Stimulated activated naive CD4-positive, alpha-beta T cell treated with Interleukin-2 at 50 U/mL for 16 hours (primary cell): ENCODE measurements at places on chromosomes 11 and 22.
A peak's percentile ranks its signal among the peaks of the same experiment; 100 is the strongest.

GRCh38 chr11:36818410-36818809 is 220.4 kb upstream of the RAG2 start:
- DNase-seq, result no peak

GRCh38 chr11:113389272-113389671 is 1.7 kb downstream of the ANKK1 start:
- no peak for DNase-seq

DNA sequence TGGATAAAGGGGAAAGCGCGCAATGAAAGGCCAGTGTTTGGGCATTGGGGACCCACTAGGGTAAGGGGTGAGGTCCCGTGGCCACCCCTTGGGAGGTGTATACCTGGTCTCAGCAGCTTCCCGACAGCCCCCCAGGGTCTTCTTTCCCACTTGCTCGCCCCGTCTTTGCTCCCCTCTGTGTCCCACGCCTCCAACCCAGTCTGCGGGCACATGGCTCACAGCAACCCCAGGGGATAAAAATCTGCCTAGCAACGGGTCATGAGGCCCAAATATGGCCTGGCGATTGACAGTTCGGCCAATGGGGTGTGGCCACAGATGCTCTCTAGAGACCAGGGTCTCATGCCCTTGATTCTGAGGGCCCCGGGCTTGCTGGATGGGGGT is 41.6 kb downstream of the AHNAK start:
- no peak for DNase-seq

GRCh38 chr11:61976420-61976800 is 9.0 kb upstream of the FTH1 start:
- DNase-seq, result no peak

DNA sequence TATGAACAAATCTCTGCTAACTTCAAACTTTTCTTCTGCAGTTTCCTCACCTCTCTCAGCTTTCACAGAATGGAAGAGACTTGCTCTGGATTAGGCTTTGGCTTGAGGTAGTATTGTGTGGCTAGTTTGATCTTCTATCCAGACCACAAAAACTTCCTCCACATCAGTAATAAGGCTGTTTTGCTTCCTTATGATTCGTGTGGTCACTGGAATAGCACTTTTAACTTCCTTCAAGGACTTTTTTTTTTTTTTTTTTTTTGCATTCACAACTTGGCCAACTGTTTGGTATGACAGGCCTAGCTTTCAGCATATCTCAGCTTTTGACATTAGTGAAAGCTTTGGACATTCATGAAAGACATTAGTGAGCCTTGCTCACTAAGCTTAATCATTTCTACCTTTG is 47.5 kb upstream of the LRRC55 start:
- no peak for DNase-seq

DNA sequence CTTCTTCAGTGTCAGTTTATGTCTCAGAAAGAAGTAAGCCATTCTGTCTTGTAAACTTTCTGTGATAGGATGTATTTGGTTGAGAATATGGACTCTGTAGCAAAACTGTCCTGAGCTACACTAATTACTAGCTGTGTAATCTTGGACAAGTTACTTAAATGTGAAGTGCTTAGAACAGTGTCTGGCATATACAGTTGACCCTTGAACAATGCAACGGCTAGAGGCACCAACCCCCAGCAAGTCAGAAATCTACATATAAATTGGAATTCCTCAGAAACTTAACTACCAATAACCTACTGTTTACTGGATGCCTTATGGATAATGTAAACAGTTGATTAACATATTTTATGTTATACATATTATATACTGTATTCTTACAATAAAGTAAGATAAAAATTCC is 68.7 kb upstream of the GRK2 start:
- DNase-seq, result no peak

DNA sequence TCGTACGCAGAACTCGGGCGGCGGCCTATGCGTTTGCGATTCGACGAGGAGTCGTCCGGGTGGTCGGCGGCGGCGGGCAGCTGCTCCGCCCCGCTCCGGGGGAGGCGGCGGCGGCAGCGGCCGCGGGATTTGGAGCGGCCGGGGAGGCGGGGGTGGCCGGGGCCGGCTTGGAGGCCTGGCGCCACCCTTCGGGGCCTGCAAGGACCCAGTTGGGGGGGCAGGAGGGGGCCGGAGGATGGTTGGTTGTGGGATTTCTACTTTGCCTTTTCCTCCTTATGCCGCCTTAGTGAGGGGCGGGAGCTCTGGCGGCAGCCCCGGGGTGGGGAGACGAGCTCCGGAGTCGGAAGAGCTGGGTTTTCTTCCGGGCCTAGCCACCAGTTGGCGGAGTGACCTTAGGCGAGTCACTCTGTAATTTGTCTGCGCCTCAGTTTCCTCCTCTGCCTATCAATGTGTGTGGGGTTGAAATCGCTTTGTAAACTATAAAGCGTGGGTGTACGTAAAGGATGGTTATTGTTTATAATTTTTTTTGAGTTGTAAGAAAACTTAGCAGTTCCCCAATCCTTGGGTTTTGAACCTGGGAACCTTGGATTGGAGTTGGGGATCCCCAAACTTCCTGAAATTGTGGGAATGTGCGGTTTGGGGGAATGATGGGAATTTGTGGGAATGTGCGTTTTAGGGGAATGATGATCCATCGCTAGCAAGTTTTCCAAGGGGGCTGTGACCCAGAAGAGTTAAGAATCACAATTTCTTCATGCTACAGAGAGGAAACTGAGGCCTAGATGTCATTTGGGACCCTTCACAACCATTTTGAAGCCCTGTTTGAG is 679 bp downstream of the TUG1 start:
- peak; percentile 43 for DNase-seq

DNA sequence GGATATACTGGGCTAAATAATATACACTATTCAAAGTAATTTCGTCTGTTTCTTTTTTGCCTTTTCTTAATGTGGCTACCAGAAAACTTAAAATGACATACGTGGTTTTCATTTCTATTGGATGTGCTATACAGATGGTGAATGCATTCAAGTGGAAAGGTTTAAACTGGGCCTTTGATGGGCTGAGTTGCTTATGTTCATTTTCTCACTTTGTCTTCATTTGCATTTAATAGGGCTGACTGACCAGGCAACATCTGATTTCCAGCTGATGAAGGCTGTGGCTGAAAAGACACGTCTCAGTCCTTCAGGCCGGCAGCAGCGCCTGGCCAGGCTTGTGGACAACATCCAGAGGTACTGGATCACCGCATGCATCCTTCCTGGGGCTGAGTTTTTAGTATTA is 27.9 kb downstream of the PIWIL4 start:
- no peak for DNase-seq

DNA sequence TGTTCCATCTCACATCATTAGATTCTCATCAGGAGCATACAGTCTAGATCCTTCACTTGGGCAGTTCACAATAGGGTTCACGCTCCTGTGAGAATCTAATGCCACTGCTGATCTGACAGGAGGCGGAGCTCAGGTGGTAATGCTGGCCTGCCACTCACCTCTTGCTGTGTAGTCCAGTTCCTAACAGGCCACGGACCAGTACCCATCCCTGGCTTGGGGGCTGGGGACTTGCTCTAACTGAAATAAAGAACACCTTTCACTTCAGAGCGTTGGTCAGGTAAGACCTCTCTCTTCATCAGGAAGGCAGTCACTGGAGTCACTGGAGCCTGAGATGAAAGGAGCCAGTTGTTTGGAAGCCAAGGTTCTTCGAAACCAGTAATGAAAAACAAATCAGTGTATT is 41.7 kb downstream of the PRMT3 start:
- no peak for DNase-seq

DNA sequence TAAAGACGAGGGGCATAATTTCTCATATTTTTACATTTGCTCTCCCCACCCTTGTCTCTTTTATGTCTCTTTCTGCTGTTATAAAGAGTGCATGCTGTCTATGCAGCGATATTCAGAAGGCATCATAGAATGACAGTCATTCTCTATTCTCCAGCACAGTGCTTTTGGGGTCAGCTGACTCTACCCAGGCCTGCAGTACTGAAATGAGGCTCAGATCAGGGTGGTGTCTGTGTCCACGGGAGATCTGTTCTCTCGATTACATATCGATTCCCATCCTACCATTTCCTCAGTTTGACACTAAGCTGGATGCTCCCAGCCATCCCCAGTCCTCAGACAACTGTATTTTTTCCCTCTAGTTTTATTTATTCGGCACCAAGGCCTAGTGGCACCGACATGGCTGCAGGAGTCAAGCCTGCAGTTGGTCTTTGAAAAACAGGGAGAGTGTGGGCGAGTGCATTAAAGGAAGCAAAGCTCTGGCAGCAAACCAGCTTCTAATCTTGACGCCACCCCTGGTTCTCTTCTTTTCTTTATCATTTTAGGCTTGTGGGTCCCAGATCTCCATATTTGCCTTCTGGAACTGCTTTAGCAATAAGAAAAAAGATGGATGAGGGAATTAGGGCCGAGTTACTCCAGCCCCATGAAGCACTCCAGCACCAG is 71.6 kb upstream of the PICALM start:
- no peak for DNase-seq

DNA sequence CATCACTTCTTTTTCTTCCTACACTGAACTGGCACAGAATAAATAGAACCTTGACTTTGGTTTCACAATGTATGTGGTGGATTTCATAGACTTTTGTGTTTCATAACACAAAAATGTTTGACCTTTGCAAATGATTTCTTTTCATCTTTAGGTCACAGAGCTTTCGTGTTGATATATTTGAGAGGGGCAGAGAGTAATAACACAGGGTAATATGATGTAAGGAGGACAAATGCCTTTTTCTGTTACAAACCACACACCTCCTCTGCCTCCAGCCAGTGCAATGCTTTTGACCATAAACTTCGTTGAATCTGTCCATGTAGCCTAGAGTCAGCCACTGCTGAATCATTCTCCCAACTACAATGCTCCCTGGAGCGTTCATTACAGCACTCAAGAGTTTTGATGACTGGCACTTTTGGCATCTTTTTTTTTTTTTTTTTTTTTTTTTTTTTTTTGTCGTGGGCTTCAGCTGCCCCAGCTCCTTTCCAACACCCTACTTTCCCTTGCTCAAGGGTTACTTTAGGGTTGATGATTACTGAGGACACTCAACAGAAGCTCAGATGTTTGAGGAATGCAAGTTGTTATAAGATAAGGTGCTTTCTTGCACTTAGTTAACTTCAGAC is 11.4 kb upstream of the CAT start:
- no peak for DNase-seq

GRCh38 chr22:47796128-47796908 is 1033.9 kb downstream of the TBC1D22A start:
- no peak for DNase-seq

- DNase-seq, result no peak
Measured at GRCh38 chr11:3041699-3042441, 15.4 kb downstream of the CARS1 start.

DNA sequence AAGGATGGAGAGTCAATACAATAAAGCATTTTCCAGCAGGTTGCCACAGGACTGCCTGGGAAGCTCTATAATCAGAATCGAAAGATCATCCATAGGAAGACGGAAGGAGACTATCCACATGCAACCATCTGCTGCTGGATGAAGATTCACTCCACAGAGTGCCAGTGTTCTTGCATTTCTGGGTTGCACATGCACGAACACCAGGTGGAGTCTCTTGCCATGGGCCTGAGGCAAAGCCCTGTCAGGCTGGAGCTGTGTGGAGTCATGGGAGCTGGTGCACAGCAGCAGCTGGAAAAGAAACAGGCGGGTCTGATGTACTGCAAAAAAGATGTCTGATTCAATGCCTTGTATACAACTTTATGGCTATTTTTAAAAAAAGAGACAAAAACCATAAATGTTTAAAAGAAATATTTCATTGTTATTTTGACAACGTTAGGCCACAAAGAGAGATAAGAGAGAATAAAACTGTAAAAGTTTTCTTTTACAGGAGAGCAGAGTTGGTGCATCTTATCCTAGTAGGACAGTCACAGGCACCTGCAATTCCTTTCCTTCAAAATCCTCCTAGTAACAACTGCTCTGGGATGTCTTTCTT is 12.9 kb upstream of the FAT3 start:
- no peak for DNase-seq

- DNase-seq, result no peak
Measured at GRCh38 chr22:47116426-47117341, 354.2 kb downstream of the TBC1D22A start.

DNA sequence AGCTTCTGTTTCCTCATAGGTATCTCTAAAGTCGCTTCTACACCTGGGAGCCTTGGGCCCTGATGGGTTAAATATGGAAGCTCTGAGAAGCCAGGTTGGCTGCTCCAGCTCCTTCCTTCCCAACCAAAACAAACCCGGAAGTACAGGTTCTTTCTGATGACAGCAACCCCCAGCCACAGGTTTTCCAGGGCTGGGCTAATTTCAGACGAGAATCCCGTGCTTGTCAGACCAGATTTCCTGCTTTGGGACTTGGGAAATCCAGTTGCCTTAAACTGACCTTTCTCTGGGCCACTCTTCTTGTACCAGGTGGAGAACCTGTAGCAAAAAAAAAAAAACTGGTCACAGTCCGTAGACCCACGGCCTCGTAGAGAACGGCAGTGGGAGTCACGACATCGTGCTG is 51.9 kb downstream of the RBX1 start:
- no peak for DNase-seq

GRCh38 chr11:66969584-66970225 is 5.4 kb upstream of the C11orf86 start:
- DNase-seq, result no peak

- DNase-seq, result no peak
Measured at GRCh38 chr11:65442842-65443331, 20.3 kb downstream of the NEAT1 start.

DNA sequence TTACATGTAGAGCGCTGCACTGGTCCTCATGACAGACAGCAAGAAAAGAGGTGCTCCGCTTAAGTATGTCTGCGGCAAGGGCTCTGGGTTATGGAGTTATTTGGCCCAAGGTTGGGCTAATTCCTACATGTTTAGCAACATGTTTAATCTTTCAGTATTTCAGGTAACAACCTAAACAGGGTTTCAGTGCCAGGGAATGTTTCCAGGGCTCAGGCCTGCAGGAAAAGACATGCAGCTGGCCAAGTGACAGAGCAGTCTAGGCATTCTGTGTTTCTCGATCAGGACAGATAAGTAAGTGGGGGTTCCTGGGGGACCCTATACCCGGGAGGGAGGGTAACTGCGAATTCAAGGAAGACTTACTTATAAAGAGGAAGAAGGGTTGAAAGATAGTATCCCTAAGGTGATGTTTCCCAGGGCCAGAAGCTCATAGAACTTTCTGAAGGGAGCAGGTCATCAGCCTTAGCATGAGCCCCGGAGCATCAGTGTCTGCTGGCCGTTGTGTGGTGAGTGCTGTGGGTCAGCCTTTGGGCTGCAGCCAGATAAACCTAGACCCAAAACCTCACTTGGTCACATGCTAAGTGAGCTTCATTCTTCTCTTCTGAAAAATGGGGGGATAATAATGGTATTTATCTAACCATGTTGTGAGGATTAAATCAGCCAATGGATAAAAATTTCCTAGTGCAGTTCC is 18.4 kb downstream of the KCNJ5 start:
- DNase-seq, result no peak

DNA sequence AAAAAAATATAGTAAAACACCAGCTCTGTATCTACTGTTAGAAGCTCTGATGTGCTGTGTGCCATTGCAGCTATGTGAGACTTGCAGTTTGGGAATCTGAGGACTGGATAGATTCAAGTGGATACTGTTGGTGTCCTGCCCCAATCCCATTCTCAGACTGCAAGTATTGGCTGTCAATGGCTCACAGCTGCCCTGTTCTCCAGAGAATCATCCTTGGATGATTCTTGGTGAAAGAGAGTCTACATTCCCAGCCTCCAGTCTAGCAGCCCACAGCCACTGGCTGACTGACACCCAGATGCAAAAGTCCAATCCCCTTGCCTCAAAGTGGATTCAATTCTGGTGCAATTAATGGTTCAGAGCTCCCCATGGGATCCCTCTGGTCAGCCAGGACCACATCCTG is 206.1 kb upstream of the MTNR1B start:
- no peak for DNase-seq

- peak; percentile 38 for DNase-seq
Measured at GRCh38 chr22:38353142-38353629, 36.0 kb upstream of the CSNK1E start.
